ENCODE measurements at places on chromosomes 7 and 10.

GRCh38 chr7:81394029-81394428, 375.8 kb downstream of the HGF start:
- DNase-seq: no peak

DNA sequence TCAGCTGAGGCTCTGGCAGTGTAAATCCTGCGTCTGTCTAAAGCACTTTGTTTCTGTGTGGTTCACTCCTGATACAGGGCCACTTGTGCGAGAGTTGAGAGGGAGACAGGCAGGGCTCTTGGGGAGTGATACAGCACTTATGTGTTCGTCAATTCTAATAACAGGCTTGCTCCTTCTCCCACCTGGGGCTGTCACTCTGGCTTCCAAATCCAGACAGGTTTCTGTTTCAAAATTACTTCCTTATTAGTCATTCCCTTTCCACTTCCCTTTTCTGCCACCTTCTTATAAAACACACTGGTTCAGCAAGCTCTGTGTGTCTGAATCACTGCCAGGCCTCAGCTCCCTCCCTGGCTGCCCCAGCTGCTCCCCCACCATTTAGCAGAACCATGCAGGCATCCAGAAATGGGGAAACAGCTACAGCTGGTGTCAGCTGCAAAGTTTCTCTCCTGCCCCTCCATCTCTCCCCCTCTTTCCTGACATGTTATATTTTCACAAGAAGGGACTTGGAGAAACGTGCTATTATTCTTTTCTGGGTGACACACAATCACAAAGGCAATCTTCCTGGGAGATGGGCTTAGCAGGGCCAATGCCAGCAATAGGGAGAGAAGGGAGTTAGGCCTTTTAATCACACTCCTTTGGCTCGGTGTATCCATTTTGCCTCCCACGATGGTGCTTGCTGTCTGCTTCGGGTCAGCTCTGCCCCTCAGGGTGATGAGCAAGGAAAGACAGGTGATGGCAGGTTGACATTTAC, 58.4 kb upstream of the ZNRF2 start:
- no peak for DNase-seq

DNA sequence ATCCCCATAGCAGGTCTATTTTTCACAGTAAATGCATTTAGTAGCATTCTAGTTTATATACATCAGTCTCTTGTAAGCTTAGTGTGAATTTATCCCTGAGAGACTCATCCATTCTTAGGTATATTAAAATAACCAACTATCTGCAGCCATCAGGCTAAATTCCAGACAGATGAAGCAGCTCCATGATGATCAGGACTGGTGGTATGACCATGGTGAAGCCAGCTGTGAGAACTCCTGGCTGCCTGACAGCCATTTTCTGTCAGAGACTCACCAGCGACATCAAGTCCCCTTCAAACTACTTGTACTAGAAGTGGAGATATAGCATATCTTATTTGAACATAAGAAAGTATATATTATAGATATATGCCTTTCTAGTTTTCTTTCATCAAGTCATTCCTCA, 70.3 kb upstream of the GSDME start:
- no peak for DNase-seq

DNA sequence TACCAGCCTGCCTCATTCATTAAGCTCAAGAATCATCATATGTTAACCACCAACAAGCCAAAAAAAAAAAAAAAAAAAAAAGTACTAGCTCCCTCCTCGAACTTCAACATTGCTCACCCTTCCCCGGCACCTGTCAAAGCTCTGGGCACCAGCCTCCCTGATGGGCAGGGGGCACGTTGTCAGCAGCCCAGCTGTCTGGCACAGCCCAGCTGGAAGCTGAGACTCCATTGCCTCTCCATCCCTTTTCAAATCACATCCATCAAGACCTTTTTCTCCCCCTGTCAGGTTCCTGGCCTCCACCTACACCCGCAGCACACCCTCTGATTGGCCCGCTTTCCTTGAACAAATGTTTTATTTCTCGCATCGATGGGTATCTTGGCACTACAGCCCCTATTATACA, 913.3 kb upstream of the AUTS2 start:
- no peak for DNase-seq
